Neural progenitor cell (in vitro differentiated cells): ENCODE measurements at places on chromosomes 2 and 18. TPM values are rescaled to one million over a fixed set of nuclear protein-coding genes. Genes with fewer than 3 reads are reported as not detected.

- peak; percentile 15 for DNase-seq
Measured at GRCh38 chr18:13452388-13452811, 233.8 kb downstream of the LDLRAD4 start.

- peak; percentile 73 for DNase-seq
Measured at GRCh38 chr2:47653902-47654789, 128.8 kb upstream of the MSH6 start.

GRCh38 chr2:36889795-36890194, 76.5 kb downstream of the STRN start:
- DNase-seq: no peak

DNA sequence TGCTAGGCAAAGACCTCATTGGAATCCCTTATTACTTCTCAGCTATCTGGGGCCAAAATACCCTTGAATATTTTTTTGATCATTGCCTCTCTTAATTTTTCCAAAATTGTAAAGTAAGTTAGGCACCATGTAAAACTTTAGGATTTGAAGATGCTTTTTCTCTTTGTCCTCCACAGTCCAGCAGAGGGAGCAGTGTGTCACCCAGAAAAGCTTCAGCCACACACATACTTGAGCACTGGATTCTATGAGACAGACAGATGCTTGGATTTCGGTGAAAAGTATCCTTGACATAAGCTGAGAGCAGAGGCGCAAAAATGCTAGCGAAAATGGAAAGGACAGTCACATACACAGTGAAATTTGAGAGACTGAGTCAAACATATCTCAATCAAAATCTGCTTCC, 74.7 kb upstream of the KCNJ3 start:
- peak; percentile 65 for DNase-seq

GRCh38 chr2:65320042-65320725, 92.6 kb downstream of the ACTR2 start:
- DNase-seq: no peak

DNA sequence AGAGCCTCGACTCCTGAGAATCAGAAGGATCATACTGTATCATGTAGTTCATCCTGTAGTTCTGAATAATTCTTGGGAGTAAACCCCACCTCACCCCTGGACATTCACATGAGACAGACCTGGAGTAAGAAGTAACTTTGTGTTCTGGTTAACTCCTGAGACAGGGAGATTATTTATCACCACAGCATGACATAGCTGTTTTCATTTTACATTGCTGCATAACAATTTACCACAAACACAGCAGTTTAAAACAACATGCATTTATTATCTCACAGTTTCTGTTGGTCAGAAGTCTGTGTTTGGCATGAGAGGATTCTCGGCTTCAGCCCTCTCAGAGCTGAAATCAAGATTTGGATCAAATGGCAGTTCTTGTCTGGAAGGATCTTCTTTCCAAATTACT, 855.8 kb upstream of the FANCL start:
- DNase-seq: no peak

Gene TMEFF2
- total RNA-seq: 0.56 and 1.7 TPM in 2 replicates
